ENCODE measurements at places on chromosomes 2 and 18.

GRCh38 chr18:34866310-34866709 lies 156.2 kb downstream of the DTNA start:
- no peak for DNase-seq

GRCh38 chr2:160916300-160916699 lies 243.9 kb upstream of the TANK start:
- DNase-seq: no peak

DNA sequence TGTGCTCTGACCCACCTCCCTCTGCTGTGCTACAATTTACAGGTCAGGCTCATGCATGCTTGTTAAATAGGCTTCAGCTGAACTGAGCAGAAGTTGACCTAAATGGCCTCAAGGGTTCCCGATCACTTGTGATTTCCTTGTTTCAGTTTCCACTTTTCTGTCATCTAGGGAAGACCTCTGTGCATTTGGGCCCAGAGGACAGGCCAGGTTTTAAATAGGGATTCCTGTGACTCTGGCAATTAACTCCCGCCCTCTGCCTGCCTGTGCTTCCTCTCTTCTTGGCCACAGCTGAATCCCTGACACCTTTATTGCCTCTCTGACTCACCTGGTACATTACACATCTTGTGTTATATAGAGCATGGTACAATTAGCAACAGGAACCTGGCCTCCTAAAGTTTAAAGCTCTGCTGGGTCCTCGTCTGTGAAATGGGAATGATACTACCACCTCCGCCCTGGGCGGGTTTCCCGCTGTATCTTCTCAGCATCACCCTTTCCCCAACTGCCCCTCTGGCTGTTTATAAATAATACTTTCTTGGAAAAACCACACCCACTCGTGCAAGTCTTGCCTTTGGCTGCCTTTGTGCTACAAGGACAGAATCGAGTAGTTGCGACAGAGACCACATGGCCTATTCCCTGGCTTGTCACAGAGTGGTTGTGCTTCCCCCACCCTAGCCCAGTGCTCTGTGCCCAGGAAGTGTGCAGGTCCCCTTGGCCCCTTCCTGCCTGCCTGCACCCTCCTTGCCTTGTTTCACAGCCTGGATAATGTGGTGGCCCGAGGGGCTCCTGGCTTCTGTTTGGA lies 7.9 kb downstream of the CABLES1 start:
- DNase-seq: peak; percentile 83

DNA sequence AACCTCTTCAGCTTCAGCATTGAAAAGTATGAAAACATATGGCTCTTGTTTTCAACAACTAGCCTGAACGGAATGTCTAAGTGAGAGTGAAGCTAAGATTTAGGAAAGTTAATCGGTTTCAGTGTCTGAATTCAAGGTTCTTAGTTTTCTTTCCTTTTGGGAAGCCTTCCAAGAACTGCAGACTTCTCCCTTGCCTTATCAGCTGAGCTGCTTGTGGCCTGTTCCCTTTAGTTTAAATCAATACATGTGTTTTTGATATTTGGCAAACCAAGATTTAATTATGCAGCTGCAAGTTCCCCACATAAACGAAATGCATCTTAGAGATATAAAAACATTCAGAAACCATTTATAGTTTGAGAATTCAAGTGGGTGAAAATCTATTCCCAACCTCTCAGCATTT lies 274.3 kb upstream of the NRP2 start:
- no peak for DNase-seq

- no peak for DNase-seq
Observed at GRCh38 chr2:236545814-236546480, 23.7 kb upstream of the ACKR3 start.

DNA sequence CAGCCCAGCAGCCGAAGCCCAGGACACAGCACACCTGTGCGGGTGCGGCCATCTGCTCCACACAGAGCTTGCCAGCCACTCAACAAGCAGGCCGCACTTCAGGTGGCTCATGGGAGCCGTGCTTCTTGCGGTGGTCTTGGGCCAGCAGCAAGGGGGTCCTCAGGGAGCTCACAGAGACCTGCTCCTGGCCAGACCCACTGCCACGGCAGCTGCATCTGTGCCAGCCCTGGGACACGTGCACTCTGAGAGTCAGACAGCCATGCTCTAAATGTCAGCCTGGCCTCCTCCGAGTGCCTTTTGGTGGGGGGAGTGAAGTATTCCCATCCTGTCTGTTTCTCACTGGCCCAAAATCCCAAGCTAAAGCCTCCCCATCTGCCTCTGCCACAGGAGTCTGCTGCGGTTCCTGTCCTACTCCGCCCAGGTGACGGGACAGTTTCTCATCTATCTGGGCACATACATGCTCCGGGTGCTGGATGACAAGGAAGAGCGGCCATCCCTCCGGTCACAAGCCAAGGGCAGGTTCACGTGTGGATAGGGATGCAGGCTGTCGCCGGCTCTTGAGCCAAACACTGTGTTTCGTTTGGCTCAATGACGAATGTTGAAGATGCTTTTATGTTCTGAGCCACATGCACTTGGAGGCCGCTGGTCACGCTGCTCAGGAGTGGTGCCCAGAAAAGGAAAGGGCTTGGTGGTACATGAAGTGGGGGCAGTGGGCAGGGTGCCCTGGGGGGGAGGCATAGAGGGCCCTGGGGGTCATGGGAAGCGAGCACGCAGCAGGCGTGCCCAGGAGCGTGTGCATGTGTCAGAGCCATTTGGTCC lies 22.8 kb downstream of the CIDEA start:
- no peak for DNase-seq

DNA sequence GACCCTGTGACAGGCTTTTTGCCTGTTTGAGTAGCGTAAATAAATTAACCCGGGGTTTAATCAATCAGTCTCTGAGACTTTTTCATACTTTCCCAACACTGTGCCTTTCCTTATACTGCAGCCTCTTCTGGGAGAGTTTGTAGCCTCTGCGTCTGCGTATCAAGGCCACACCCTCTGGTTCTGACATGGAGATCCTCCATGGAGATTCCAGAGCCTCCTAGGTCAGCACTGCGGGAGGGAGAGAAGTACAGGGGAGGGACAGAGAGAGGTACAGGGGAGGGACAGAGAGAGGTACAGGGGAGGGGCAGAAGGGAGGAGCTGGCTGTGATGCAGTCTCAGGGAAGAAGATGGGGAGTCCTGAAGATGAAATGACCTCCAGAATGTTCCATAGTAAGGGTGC lies 166.0 kb downstream of the ARL4C start:
- no peak for DNase-seq

DNA sequence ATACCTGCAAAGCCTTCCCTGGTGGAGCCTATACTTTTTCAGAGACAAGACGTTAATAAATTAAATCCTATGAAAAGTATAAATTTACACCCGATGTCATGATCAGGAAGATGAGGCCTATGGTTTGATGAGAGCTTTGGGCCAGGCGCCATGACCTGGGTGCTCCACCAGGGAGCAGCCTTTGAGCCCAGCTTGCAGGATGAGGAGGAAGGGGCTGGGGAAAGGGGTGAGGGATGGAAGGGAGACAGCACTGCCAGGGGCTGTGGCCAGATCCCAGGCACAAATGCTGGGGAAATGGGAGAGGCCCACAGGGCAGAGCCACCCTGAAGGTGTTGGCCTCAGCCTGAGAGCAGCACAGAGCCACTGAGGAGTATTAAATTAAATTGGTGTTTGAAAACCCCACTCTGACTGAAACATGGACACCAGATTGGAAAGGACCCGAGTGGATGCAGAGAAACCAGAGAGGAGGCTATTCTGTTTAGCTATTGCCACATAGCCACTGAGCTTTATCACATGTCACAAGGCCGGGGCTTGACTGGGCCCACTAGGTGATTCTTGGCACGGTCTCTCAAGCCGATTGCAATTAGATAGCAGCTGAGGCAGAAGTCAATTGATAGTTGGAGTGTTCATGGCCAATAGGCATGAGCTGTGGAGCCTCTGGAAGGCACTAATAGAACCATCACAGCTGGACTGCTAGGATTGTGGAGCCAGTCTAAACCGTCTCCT lies 9.6 kb upstream of the FAHD2A start:
- no peak for DNase-seq

DNA sequence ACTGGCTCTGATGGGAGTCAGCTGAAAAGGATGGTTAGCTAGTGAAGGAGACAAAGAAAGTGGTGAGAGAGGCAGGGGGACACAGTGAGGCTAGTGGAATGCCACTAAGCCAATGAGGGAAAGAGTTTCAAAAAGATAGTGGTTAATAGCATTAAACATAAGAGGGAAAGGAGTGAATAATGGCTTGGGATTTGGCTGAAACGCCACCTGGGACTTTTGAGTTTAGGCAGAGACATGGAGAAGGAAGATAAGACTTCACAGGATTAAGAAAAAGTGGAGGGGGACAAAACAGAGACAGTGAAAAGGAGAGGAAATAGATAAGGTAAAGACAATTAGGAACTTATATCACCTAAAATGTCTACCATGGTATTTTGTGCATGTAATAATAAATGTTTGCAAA lies 6.9 kb downstream of the CD28 start:
- no peak for DNase-seq

- no peak for DNase-seq
Observed at GRCh38 chr18:27184115-27185024, 738 bp downstream of the CHST9 start.

- DNase-seq: no peak
Observed at GRCh38 chr2:12017499-12018157, 271.2 kb downstream of the LPIN1 start.

GRCh38 chr2:290090-290722 lies 2.3 kb upstream of the ALKAL2 start:
- DNase-seq: peak; percentile 74

DNA sequence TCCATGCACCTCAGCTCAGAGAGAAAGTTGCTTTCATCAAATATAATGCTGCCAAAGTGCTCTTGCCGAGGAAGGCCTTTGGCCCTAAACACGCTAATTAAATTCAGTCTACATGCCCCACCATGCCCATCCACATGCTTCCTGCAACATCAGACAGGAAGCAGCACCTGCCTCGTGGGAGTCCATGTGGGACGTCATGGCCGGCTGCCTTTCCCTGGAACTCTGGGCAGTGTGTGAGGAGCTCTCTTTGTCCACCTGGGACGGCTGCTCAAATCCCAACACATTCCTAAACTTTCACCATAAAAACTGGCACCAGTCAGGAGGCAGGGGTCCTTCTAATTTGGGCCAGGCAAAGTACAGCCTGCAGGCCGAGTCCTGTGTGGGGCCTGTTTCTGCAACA lies 23.1 kb downstream of the FAM178B start:
- DNase-seq: peak; percentile 47

DNA sequence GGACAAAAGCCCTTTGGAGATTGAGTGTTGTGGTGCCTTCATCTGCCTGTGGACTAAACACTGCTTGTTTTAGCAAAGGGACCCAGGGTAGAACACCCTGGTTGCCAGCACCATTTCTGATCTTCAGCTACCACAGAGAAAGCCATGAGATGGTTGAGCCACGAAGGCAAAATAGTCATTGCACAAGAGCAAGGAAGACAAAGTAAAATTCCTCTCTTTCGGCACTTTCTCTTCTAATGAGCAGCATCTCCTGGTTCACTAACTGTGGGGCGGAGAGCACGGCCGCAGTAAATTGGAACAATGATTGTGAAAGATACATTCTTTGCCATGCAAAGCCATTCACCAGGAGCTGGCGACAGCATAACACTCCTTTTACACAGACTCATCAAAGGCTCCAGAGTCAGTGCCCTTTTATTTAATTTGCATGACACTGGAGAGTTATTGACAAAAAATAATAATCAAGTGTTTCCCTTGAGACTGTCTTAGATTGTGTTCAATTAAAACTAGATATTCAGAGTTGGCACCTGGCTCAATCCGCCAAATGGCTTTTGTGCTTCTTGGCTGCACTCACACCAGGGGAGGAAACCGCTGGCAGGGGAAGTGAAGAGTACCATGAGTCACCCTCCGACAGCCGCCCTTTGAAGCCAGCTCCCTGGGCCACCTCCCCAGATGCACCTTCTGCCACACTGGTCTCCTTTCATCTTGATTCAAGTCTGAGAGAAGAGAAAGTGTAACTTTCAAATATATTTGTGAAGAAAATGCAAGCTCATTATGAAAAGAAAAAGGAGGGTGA lies 100.5 kb upstream of the MEIS1 start:
- DNase-seq: peak; percentile 30

DNA sequence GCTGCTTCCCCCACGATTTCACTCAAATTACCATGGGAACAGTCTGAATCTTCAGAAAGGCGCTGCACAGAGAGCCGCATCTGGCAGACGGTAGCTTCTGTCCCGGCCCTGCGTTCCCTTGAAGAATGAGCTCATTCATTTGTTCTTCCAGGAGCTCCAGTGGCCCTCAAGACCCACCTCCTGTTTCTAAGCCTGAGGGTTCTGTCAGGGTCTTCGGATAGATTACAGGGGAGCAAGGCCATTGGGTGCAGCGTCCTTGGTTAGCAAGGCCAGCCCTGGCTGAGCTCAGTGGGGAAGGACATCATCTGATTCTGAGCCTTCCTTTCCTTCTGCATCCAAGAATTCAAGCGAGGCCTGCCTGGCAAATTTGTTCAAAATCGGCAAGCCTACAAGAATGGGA lies 111.9 kb downstream of the PDCL3 start:
- no peak for DNase-seq

DNA sequence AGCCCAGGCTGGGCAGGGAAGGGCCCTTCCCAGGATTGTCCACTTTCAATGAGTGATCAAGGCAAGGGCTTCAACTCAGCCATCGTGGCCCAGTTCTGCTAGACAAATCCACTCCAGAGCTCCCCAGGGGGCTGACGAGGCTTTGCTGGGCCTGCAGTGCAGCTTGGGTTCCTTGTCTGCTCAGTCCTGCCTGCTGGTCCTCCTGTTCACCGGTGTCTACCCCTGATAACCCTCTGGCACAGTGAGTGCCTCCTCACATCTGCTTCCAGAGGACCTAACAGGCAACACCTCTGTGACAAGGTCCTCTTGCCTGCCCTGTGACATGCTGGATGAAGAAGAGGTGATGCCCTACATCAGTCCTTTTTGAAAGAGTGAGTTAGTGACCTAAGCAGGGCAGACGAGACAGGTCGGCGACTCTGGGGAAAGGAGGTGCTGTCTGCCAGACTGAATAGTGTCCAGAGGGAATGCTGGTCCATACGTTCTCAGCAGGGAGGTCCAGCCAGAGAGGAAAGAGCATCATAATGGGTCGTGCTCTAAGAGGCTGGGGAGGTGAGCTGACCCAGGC lies 20.9 kb upstream of the KCNF1 start:
- DNase-seq: no peak

- DNase-seq: no peak
Observed at GRCh38 chr18:30969670-30970170, 72.8 kb downstream of the DSC3 start.

- no peak for DNase-seq
Observed at GRCh38 chr18:70494524-70494923, 205.7 kb downstream of the SOCS6 start.

DNA sequence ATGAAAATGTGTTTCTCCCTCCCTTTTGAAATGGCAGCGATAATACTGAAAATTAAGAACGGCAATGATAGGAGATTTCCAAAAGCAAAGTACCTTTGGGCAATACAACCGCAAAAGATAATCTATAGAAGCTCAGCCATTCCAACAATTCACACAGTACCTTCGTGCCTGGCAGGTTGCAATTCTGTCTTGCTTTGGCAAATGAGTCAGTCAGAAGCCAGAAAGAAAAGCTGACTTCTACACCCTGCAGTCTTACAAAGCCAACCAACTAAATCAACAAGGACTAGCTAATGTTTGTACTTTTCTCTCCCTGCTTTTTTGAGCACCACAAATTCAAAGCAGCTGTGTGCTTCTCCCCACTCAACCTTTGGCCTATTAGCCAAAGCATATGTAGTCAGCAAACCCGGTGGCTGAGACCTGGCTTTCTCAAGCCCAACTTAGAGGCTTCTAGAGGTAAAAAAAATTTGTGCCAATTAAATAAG lies 25.7 kb upstream of the ID2 start:
- no peak for DNase-seq
